SK-MEL-5 (cell line): ENCODE measurements at places on chromosomes 4 and X. TPM values are rescaled to one million over a fixed set of nuclear protein-coding genes. Genes with fewer than 3 reads are reported as not detected.

GRCh38 chrX:87272491-87272890 is 245.1 kb upstream of the KLHL4 start:
- no peak for DNase-seq

DNA sequence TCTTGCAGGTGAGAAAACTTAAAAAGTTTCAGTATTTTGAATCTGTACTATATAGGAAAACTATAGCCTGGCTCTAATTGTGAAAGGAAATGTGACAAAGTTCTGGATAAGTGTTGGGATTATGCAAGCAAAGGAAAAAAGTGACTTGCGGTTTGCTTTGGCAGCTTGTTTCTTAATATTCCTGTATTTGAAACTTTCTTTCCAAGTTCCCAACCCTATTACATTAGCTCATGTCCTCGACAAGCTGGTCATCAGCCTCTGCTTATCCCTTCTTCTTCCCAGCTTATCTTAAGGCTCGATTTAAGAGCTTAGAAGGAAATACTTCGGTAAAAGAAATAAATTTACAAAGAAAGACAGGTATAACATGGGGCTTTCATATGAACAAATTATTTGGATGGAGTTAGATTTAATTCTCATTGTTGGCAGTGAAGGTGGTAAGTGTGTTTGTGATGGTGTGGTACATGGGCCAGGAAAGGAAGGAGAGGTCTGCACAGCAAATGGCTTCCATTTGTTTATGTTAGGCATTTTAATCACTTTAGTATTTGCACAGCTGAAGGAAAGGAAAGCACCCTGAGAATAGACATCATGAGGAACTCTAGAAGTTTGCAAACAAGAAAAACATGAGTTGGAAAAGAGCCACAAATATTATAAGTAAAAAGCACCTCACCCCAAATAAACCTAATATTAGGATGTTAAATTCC is 5.1 kb upstream of the MYOZ2 start:
- no peak for DNase-seq

GRCh38 chr4:6703786-6704185 is 5.9 kb downstream of the MRFAP1L1 start:
- no peak for DNase-seq

Gene MAML3
- 2.4 and 2.9 TPM in 2 replicates for total RNA-seq
